ENCODE measurements at places on chromosomes 3 and 15.

- DNase-seq: no peak
Measured at GRCh38 chr3:153137626-153138025, 24.4 kb upstream of the RAP2B start.

GRCh38 chr15:32683906-32684584 is 33.8 kb upstream of the GREM1 start:
- DNase-seq: no peak

- no peak for DNase-seq
Measured at GRCh38 chr15:28998511-28998910, 112.7 kb downstream of the APBA2 start.

GRCh38 chr15:68149059-68149458 is 56.1 kb downstream of the CALML4 start:
- no peak for DNase-seq

GRCh38 chr3:71879089-71879488 is 94.1 kb upstream of the PROK2 start:
- no peak for DNase-seq

GRCh38 chr3:28840976-28841376 is 439.9 kb upstream of the RBMS3 start:
- DNase-seq: no peak

DNA sequence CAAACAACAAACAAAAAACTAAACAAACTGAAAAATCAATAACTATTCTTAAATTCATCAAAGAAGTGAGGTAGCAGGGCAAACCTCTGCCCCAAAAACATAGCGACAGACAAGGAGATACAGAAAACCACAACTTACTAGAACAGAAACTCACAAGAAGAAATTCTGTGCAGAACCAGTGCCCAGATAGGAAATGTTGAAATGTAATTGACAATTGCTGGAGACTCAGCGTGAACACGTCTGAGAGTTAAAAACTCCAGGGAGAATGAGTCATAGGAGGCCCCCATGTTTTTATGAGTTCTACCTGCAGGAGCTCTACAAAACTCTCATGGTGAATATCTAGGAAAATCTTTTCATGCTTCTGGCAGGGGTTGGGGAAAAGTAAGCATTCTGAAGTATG is 95.5 kb upstream of the SETMAR start:
- DNase-seq: no peak

Measured in NCI-H526 treated with DMSO at 0.1 percent for 48 hours (cell line).